Right ventricle myocardium inferior (tissue), 1 donor: ENCODE measurements at places on chromosomes 1 and 21. TPM values are rescaled to one million over a fixed set of nuclear protein-coding genes. Genes with fewer than 3 reads are reported as not detected.

Gene PTPRC
- 9.7 TPM for total RNA-seq

Gene LCE1D
- total RNA-seq = not detected

Gene ADAMTS5
- total RNA-seq = 3.6 TPM

GRCh38 chr1:153538315-153538821 is 2.4 kb downstream of the S100A5 start:
- no peak for DNase-seq
